Muscle of leg (tissue), 16 donors: ENCODE measurements at places on chromosomes 7 and 10. TPM values are rescaled to one million over a fixed set of nuclear protein-coding genes. Genes with fewer than 3 reads are reported as not detected.

GRCh38 chr10:70379581-70380176 lies 2.7 kb downstream of the LRRC20 start:
- no peak for DNase-seq

DNA sequence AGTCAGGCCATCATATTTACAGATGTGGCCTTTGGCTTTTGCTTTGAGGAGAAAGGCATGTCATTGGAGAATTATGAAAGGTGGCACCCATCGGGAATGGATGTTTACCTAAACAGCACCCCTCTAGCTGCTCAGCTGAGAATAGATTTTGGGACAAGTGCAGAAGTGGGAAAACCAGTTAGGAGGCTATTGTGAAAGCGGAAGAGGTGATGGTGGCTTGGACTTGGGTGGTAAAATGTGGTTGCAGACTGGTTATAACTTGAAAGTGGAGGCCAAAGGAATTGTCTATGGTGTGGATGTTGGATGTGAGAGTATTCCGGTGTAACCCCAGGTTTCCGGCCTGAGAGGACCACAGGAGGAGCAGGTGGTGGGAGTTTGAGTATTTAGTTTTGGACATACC lies 5.2 kb upstream of the SLC12A9 start:
- no peak for DNase-seq

DNA sequence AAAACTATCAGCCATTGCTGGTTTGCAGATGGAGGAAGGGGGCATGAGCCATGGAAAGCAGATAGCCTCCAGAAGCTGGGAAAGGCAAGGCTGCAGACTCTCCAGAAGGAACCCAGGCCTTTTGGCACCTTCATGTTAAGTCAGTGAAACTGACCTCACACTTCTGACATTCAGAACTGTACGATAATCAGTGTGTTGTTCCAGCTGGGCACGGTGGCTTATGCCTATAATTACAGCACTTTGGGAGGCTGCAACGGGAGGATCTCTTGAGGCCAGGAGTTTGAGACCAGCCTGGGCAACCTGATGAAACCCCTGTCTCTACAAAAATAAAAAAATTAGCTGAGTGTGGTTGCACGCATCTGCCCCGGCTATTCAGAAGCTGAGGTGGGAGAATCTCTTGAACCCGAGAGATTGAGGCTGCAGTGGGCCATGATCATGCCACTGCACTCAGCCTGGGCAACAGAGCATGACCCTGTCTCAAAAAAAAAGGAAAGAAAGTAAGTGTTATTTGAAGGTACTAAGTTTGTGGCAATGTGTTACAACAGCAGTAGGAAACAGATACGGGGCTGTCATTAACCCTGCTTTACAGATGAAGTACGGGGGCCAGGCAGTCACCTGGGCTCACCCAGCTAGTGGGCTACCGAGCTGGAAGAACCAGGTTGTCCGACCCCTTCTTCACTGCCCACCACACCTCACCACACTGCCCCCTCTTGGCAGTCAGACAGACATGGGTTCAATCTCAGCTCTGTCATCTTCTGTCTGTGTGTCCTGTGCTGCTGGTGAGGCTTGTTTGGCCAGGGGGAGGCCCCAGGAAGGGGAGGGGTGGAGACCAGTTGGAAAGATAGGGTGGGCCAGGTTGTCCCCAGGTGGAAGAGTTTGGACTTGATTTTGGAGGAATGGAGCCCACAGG lies 18.3 kb downstream of the CHST3 start:
- no peak for DNase-seq

DNA sequence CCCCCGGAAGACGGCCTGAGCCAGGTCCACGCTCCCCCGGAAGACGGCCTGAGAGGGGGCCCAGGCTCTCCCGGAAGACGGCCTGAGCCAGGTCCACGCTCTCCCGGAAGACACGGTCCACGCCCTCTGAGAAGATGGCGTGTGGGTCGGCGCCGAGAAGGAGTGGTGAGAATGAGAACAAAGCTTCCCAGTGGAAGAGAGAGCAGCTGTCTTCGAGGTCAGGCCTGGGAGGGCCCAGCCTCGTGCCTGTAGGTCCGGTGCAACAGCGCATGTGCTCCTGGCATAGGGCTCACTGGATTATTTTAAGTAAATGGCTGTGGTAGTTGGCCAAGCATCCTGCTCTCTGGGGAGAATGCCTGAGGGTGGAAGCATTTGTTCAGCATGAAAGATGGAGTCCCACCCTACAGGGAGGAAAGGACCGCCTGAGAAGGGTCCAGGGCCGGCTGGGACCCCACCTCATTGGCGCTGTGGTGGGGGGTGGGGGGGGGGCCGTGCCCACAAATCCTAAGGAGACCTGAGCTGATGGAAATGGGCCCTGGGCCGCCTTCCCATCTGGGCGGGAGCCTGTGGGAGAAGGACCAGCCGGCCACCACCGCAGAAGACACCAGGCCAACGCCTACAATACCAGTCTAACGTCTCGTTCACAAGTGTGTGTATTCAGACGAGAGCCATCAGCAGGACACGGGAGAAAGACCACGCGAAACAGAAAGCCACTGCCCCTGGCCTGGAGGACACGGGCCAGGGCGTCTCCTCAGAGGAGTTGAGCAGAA lies 210.0 kb downstream of the WDR37 start:
- no peak for DNase-seq

GRCh38 chr7:36312064-36312914 lies 77.4 kb upstream of the ANLN start:
- no peak for DNase-seq

DNA sequence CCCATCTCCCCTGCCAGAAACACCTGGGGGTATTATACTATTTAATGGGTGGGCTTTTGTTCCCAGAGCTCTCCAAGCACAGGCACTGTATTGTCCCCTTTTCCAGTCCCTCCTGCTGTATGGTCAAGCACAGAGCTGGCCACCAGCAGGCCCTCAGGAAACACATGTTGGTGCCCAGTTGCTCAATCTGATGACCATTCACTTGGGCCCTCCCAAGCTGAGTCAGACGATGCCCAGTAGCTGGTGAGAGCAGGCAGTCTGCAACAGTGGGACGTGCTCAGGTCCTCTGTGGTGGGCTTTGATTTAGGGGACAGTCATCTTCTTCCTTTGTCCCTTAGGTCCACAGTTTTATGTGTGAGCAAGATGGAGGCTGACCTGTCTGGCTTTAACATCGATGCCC lies 11.8 kb downstream of the SFXN2 start:
- no peak for DNase-seq

DNA sequence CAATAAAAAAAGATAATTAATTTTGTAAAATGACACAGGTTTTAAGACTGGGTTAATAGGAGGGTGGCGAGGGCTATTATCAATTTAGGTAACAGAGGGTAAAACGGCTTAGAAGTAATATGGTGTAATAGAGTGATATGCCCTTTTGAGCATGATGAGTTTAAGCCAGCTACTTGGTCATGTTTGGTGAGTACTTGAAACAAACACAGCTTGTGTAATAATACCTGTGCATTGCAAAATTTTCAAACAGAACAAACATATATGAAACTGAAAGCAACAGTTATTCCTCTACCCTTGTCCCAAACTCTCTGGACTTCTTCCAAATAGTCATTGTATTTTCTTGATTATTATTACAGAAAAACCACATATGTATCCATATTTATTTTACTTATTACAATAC lies 241.7 kb downstream of the MAGI2 start:
- DNase-seq = no peak

- no peak for DNase-seq
These were observed 6.9 kb upstream of the NOBOX start for GRCh38 chr7:144410441-144410840.

DNA sequence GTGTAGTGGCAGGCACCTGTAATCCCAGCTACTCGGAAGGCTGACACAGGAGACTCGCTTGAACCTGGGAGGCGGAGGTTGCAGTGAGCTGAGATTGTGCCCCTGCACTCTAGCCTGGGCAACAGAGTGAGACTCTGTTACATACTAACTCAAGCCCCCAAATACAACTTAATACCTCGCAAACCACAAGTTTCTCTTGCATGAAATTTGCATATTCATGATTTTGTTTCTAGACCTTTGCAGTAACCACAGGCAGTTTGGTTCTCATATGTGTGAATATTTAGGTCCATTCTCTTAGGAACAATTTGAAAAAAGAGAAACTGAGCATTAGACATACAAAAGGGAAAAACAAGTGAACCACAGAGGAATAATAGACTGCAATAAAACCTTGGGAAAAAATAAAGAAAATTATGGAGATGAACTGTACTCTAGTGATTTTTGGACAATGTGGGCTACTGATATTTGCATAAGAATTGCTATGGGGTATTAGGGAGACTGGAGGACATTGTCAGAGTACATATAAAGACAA lies 77.0 kb downstream of the ZNF277 start:
- DNase-seq = no peak

GRCh38 chr10:49300140-49300974 lies 1.4 kb downstream of the C10orf71 start:
- peak; percentile 84 for DNase-seq

GRCh38 chr7:92462560-92462959 lies 15.2 kb downstream of the ERVW-1 start:
- no peak for DNase-seq

GRCh38 chr10:78805176-78805575 lies 263.6 kb upstream of the ZMIZ1 start:
- peak; percentile 99 for DNase-seq

DNA sequence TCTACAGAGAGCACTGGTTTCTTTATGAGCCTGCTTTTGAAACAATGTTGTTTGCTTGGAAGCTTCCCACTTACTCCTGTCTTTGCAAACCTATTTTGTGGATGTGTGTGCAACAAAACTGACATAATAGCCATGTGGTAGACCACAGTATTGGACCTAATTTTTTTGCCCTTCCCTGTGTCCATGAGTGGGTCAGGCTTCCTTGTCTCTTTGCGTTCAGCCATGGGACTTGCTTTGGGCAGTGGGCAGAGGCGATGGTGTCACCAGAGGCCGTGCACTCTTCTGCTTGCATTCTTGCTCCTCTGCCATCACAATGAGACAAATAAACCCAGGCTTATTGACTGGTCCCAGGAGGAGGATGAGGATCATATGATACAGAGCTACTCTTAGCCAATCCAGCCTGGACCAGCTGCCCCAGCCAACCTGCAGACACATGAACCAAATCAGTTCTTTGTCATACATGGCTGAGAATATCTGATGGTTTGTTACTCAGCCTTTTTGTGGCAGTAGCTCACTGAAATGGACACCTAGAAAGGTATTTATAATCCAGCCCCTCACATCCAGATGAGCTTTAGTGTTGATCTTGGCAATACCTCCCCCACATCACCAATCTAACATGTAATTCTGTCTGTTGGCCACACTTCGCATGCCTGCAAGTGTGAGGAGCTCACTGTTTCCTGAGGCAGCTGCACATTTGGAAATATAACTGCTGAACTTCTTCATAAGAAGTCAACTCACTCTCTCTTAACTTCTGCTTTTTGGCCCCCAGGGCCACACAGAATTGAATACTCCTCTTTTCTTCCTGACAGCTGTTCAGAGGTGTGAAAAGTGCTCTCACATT lies 427.8 kb upstream of the ZMIZ1 start:
- DNase-seq = peak; percentile 63

DNA sequence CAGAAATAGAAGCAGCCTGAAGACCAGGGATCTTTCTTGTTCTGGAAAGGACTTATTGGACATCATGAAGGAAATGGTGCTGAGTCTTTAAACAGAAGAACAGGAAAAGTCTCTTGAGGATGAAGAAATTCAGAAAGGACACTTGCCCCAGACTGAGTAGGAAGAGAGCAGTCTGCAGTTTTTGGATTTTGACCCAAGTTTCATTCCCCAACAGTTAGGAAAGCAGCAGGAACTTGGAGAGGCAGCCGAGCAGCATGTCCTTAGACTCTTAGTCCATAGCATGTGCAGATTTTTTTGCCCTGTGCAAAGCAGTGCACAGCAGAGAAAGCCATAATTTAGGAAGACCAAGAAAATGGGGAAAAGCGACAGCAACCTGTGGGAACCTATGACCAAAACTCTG lies 927.2 kb upstream of the AUTS2 start:
- peak; percentile 62 for DNase-seq

DNA sequence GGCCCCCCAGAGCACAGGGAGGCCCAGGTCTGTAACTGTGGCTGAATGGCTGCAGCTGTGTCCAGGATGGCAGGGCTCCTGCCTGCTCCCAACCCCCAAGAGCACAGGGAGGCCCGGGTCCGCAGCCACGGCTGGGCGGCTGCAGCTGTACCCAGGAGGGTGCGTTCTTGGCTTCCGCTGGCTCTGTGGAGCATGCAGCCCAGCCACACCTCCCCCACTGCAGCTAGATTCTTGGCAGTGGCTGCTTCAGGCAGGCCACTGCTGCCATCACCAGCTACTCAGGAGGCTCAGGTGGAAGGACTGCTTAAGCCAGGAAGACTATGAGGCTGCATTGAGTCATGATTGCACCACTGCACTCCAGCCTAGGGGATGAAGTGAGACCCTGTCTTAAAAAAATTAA lies 27.9 kb downstream of the C7orf25 start:
- DNase-seq = no peak

DNA sequence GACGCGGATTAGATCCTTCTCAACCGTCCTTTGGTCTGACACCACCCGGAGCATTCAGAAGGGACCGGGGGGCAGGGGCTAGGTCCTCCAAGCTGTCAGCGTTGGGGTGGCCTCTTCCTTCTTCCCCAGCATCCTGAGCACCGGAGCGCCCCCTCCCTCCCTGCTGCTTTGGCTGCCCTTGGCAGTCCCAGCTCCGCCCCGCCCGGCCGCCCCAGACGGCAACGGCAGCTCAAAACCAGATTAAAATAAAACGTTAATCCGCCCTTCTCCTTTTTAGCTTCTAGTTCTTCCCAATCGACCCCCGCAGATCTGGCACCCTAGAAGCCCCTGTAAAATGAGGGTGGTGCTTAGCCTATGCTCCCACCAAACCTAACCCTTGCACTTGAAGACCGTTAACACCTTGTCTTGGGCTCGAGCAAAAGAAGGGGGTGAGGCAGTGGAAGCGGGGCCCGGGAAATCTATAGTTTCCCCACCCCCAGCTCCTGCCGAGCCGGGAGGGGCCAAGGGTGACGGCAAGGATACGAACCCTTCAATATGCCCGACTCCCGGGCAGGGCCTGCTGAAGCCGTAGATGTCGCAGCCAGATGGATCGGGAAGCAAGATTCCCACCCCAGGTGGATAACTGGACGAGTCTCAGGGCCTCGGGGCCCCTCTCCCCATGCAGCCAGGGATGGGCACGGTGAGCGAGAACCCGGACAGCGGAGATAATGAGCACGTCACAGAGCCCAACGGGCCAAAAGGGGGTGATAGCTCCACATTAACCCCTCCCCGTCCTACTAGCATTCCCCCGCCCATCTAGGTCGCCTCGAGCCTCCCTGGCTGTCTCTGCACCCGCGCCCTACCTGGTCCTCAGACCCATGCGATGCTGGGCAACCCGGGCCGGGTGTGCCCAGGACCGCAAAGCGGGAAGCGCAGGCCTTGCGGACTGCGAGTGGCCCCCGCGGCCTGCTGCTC lies 169.7 kb downstream of the NRF1 start:
- no peak for DNase-seq

GRCh38 chr7:121109145-121109544 lies 120.6 kb downstream of the CPED1 start:
- DNase-seq = no peak

TMEM176A gene
- total RNA-seq = 6.2 TPM

BAIAP2L1 gene
- 2.9 TPM for total RNA-seq

ACTR3C gene
- 1.9 TPM for total RNA-seq

SLC13A1 gene
- total RNA-seq = not detected

TMEM236 gene
- total RNA-seq = 0.40 TPM

ADK gene
- total RNA-seq = 29.3 TPM

TWIST1 gene
- 8.3 TPM for total RNA-seq

ADAM12 gene
- 16.0 TPM for total RNA-seq

CLCN1 gene
- total RNA-seq = 1.1 TPM

ANKRD16 gene
- total RNA-seq = 6.0 TPM

IFIT3 gene
- 10.7 TPM for total RNA-seq

IDI2 gene
- total RNA-seq = not detected

FBXL13 gene
- total RNA-seq = 0.71 TPM

HPS1 gene
- 9.7 TPM for total RNA-seq

NANOS1 gene
- 3.7 TPM for total RNA-seq

OR9A2 gene
- total RNA-seq = 0.18 TPM

SLF2 gene
- total RNA-seq = 113 TPM
